Aorta (tissue), 5 donors: ENCODE measurements at places on chromosomes 16 and 17. TPM values are rescaled to one million over a fixed set of nuclear protein-coding genes. Genes with fewer than 3 reads are reported as not detected.

GRCh38 chr16:17350207-17350606 lies 120.6 kb downstream of the XYLT1 start:
- no peak for DNase-seq

KRT32 gene
- total RNA-seq, result not detected

- no peak for DNase-seq
Measured at GRCh38 chr17:78129351-78130089, 965 bp upstream of the TMC6 start.

RRAD gene
- 23.6 TPM for total RNA-seq

KRT40 gene
- not detected for total RNA-seq

DNA sequence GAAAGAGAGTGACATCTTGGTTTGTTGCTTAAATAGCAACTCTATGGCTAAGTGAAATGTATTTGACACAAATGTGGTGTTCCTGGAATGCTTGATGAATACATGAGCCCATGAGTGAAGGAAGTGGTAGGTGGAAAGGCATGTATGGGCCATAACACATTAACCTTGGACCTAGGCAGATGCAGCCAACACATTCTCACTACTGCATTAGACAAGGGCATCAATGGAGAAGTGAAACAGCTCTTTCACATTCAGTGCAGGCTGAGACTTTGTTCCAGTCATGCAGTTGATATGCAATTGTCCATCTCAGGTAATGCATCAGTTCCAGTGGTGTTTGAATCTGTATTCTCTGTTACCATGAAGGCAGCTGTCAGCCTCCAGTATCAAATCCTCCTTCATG lies 133.6 kb downstream of the HS3ST3B1 start:
- no peak for DNase-seq

DNA sequence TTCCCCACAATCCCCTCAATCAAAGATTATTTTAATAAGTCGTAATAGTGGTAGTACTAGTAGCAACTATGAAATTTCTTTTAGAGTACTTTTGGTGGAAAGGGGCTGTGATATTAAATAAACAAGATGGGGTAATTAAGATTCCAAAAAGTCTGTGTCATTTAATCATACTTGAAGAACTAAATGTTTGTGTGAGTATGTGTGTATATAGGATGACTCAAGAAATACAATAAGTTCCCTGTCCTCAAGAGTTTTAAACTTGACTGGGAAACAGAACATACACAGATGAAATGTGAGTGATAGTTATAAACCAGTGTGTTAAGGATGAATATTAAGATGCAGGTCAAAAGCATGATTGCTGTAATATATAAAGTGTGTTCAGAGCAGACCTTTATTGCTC lies 2.3 kb downstream of the ALDH3A2 start:
- no peak for DNase-seq

- DNase-seq, result no peak
Measured at GRCh38 chr17:61307905-61308886, 91.4 kb upstream of the TBX2 start.
